ENCODE measurements at places on chromosomes 11 and 22.

GRCh38 chr11:12456651-12457579 lies 79.5 kb downstream of the PARVA start:
- no peak for DNase-seq

- peak; percentile 75 for DNase-seq
Observed at GRCh38 chr11:62081378-62082291, 42.2 kb upstream of the INCENP start.

DNA sequence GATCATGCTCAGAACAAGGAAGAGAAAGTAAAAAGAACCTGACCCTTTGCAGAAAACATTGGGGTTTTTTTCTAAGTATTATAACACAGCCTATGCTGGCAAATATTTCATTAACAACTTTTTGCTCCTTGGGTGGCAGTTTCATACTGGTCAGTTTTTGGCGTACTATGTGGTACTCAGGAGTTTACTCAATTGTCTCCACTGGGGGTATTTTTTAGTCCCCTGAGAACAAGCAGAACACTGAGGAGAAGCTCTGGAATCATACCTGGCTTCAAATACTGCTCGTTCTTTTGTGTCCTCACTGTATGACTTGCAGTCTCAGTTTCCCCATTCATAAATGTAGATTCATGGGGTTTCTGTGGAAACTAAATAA lies 90.4 kb downstream of the SERGEF start:
- DNase-seq, result no peak

DNA sequence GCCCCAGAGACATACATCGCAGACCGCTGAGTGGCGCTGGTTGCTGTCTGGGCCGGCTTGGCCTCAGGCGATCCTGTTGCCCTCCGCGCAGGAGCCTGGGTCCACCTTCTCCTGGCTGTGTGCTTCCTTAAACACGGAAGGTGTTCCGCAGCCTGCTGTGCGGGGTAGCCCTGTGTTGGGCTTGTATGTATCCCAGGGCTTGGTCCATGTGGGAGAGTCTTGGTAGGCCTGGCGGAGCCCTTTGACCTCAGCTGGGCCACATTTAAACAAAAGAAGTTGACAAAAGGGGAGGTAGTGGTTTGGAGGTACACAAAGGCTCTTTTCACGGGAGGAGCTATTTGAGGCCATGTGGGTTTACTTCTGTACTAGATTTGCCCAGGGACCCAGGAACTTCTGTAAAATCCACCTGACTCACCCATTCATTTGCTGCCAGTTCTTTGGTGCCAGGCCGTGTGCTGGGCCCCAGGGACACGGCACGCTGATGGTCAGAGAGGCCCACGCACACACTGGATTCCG lies 11.0 kb upstream of the GRAMD4 start:
- no peak for DNase-seq

DNA sequence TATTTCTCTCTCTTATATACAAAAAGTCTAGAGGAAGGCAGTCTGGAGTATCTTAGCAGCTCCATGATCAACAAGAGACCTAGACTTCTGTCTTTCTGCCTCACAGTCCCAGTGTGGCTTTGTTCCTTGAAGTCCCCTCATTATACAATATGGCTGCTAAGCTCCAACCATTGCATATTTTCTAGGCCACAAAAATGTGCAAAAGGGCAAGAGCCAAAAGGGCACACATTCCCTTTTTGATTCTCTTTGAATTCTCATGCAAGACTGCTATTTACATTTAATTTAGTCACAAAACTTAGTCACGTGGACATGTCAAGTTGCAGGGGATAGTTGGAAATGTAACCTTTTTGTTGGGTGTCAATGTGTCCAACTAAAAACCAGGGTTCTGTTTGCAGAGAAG lies 64.2 kb upstream of the OLFML1 start:
- no peak for DNase-seq

GRCh38 chr11:68331338-68331947 lies 19.1 kb downstream of the LRP5 start:
- DNase-seq, result no peak

DNA sequence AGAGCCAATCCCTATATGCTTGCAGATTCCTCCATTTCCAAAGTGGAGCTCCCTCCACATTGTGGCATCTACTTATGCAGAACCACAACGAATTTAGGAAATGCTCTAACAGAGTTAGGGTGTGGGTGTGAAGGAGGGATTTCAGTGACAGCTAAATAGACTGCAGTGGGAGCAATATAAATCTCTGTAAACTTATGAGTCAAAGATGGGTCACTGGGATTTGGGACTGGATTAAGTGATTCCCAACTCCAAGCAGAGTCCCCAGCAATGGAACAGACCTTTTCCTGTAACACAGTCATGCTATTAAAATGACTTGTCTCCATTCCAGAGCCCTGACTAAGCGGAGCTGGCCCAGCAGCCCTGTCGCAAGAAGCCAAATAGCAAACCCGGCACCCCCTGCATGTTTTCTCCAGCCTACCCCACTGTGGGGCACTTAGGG lies 36.6 kb downstream of the RPL27A start:
- DNase-seq, result no peak

GRCh38 chr22:48236261-48236660 lies 1473.8 kb downstream of the TBC1D22A start:
- no peak for DNase-seq

- no peak for DNase-seq
Observed at GRCh38 chr22:46196278-46196677, 46.0 kb downstream of the PPARA start.

DNA sequence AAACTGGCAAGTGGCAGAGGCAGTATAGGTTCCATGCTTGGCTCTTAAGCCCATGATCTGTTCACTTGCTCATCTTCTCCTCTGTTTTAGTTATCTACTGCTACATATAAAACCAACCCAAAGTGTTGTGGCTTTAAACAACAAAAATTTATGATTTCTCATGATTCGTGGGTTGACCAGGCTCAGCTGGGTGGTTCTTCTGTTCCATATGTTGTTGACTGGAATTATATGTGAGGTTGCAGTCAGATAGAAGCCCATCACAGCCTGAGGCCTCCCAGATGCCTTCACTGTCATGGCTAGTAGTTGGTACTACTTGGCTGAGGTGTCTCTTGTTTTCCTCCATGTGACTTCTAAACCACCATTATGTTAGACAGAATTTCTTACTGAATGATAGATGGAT lies 632.6 kb downstream of the NELL1 start:
- DNase-seq, result no peak

- DNase-seq, result no peak
Observed at GRCh38 chr11:47468598-47469214, 19.8 kb upstream of the RAPSN start.

DNA sequence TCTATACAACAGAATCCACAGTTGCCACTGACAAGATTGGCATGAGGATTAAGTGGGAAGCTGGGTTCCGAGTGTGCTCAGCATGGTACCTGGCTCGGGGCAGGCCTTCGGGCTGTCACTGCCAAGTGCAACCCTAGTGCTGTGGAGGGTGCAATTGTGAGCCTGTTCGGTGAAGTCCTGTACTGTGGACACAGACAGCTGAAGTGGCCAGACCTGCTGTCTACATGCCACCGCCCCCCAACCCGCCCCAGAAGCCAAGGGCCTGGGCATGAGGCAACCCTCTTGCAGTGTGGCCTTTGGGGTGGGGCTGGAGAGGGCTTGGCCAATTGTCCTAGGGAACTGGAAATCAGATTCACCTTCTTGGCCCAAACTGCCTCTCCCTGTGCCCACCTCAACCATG lies 15.6 kb upstream of the SHISAL1 start:
- DNase-seq, result no peak

- DNase-seq, result no peak
Observed at GRCh38 chr11:130125638-130126037, 33.9 kb upstream of the ST14 start.

DNA sequence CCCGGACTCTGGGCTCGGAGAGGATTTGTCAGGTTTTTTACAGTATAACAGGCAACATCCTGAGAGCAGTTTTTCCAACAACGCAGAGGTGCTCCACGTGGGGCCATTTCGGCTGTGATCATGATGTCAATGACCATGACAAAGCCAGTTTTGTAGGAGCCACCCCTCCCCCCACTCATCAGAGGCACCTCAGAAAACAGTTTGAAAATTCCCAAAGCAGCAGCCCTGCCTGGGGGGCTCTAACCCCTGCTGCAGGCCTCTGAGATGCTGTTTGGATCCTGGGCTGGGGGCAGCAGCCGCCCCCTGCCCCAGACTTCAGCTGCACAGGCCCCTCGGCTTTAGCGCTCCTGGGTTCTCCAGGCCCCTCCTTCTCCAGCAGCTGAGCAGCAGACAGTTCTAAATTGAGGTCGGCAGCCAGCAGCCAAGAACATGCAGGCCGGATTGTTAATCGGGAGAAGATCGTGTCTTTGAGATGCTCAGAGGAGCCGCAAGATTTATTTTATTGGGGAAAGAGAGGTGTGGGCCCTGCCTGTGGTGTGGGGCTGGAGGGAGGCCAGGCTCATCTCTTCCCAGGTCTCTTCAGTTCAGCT lies 19.4 kb downstream of the NFAM1 start:
- no peak for DNase-seq

DNA sequence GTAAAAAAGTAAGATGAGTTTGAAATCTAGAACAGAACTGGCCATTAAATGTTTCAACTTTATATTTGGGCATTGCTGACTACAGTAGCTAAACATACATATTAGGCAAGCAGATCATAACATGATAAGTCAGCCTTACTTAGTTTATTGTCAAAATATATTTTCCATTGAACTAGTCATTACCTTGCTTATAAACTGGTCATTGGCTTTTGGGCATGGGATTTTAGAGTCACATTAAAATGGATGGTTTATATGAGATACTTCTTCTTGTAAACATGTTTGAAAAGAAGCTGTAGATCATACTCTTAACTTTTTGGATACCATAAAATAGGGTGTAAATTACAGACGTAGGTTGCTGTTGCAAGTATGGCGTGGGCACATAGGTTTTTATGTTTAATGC lies 2.7 kb downstream of the HIPK3 start:
- no peak for DNase-seq

- DNase-seq, result no peak
Observed at GRCh38 chr22:39282645-39283321, 36.6 kb downstream of the RPL3 start.

GRCh38 chr11:79102840-79103239 lies 338.0 kb downstream of the TENM4 start:
- DNase-seq, result no peak

GRCh38 chr22:48637231-48637630 lies 1190.4 kb downstream of the BRD1 start:
- DNase-seq, result peak; percentile 13

DNA sequence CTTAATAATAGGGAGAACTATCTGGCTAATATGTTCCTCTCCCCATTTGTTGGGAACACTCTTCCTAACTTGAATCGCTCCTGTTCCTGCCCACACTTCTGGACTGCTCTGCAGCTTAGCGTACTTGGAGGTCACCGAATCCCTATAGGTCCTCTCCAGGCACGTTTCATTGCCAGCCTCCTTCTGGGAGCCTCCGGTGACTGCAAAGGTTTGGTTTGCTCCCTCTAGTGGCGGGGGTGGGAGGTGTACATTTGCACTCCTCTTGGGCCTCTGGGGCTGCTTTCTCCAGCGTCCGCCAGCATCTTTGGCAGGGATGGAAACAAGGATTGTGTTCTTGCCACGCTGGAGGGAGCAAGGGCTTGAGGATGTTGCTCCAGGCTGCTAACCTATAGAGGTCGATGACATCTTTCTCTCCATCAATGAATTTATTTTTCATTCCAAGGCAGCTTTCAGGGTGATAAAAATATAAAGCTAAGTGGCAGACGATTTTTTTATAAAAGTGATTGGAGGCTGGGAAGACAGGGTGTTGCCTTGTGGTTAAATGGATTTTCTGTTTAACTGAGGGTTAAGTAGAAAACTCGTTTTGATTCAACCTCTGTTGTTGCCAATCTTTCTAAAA lies 48.7 kb downstream of the TSPAN18 start:
- peak; percentile 39 for DNase-seq

DNA sequence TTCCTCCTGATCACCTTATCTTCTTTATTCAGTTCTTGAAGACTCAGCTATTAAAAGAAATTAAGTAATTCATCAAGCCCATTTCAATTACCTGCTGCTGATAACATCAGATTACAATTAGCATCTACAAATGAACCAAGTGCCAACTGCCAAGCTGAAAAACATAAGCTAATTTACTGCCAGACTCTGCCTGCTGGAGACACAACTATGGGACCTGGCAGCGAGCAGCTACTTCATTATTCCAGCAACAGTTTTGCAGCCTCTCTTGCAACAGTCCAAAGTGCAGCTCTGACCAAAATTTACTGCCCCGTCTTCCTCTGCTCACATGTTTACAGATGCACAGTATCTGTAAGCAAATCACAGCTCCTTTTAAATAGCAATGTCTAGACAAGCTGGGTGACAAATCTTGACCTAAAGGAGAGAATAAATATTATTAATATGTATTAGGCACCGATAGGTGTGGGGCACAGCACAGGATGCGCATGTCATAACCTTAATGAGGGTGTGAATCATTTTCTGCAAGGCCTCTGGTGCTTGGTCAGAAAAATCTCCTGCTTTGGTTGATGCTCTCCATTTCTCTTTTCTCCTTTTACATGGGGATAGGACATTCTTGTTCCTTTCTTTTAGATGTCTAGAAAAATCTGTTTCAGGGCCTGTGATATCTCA lies 232.2 kb upstream of the PITPNB start:
- DNase-seq, result no peak
